ENCODE measurements at places on chromosomes 6 and 20. TPM values are rescaled to one million over a fixed set of nuclear protein-coding genes. Genes with fewer than 3 reads are reported as not detected.

PI3 gene
- 0.30 TPM for polyA plus RNA-seq

WASF1 gene
- polyA plus RNA-seq, result 40.6 TPM

NTSR1 gene
- 0.05 TPM for polyA plus RNA-seq

CST1 gene
- polyA plus RNA-seq, result not detected

RAET1E gene
- 0.11 TPM for polyA plus RNA-seq

BANF2 gene
- not detected for polyA plus RNA-seq

SPATA25 gene
- polyA plus RNA-seq, result not detected

DAAM2 gene
- polyA plus RNA-seq, result 9.8 TPM

EYA4 gene
- 2.5 TPM for polyA plus RNA-seq

RPP40 gene
- 7.9 TPM for polyA plus RNA-seq

C6orf163 gene
- polyA plus RNA-seq, result 1.3 TPM

ADISSP gene
- polyA plus RNA-seq, result 103 TPM

VAPB gene
- polyA plus RNA-seq, result 81.6 TPM

FOXA2 gene
- not detected for polyA plus RNA-seq

IP6K3 gene
- 0.22 TPM for polyA plus RNA-seq

SNAP25 gene
- polyA plus RNA-seq, result 6.4 TPM

ME1 gene
- polyA plus RNA-seq, result 17.0 TPM

PNLDC1 gene
- polyA plus RNA-seq, result 1.1 TPM

VSTM2L gene
- 0.15 TPM for polyA plus RNA-seq

SIRPG gene
- polyA plus RNA-seq, result 1.4 TPM

ZBTB12 gene
- polyA plus RNA-seq, result 2.4 TPM

TOX2 gene
- polyA plus RNA-seq, result 2.3 TPM

FOXS1 gene
- polyA plus RNA-seq, result 0.52 TPM

NELFE gene
- 54.8 TPM for polyA plus RNA-seq

JPH2 gene
- polyA plus RNA-seq, result 7.5 TPM

PBX2 gene
- polyA plus RNA-seq, result 74.0 TPM

ZNF165 gene
- polyA plus RNA-seq, result 0.52 TPM

PROCR gene
- polyA plus RNA-seq, result 24.9 TPM

HSP90AB1 gene
- 972 TPM for polyA plus RNA-seq

TPD52L1 gene
- 18.8 TPM for polyA plus RNA-seq

CALHM6 gene
- 14.0 TPM for polyA plus RNA-seq

POM121L2 gene
- not detected for polyA plus RNA-seq

OOEP gene
- 1.5 TPM for polyA plus RNA-seq

CST7 gene
- 5.9 TPM for polyA plus RNA-seq

GABRR1 gene
- polyA plus RNA-seq, result not detected

WFDC10B gene
- not detected for polyA plus RNA-seq

ADGRF1 gene
- polyA plus RNA-seq, result not detected

FAXC gene
- 8.1 TPM for polyA plus RNA-seq

LY6G6D gene
- polyA plus RNA-seq, result not detected

SLC22A1 gene
- polyA plus RNA-seq, result not detected

SLCO4A1 gene
- 2.2 TPM for polyA plus RNA-seq

LKAAEAR1 gene
- not detected for polyA plus RNA-seq

SCGN gene
- polyA plus RNA-seq, result 0.33 TPM

OR2H1 gene
- polyA plus RNA-seq, result not detected

ADAT2 gene
- 1.9 TPM for polyA plus RNA-seq

HDGFL1 gene
- polyA plus RNA-seq, result not detected
